ENCODE measurements at places on chromosomes 5 and 9. TPM values are rescaled to one million over a fixed set of nuclear protein-coding genes. Genes with fewer than 3 reads are reported as not detected.

GRCh38 chr9:134066526-134066912 is 1.3 kb downstream of the BRD3 start:
- peaks cover 11% of the 10 kb centered on the region for H3K27me3 ChIP-seq
- H3K36me3 ChIP-seq = no peaks in the 10 kb centered on the region
- H3K4me3 ChIP-seq = peak overlapping the region; percentile 71
- DNase-seq = no peak
- peak overlapping the region; percentile 79 for H3K27ac ChIP-seq
- peaks cover 55% of the 10 kb centered on the region for H3K4me1 ChIP-seq

Gene PPP3R2
- total RNA-seq = not detected

Gene UGT3A2
- not detected for total RNA-seq

DNA sequence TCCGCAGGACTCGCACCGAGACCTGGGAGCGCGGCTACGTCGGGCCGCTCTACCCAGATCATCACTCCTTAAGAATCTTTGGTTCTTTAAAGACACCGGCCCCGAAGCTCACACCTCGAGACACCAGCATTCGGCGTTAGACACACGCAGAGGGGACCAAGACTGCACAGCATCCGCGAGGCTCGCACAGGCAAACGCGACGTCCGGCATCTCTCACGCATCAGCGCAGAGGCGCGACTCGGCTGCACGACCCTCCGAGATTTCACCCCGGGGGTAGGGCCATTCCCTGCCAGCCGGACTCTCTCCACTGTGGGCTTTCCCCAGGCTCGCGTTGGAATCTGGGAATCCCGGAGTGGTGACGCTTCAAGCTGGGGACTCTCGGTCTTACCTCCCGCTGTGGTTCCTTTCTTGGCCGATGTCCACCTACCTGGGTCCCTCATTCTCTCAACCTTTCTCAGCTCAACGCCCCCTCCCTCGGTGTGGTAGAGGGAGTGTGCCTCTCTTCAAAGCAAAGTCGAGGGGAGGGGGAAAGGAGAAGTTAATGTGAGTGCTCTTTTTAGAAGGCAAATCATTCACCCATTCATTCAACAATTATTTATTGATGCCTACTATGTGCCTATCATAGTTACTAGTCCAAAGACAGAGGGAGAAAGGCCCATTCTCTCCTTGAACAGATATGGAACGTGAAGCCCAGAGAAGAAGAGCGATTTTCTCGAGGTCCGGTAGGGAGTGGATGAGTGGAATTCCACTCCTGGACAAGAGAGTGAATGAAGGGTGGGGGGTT is 1.3 kb upstream of the HAND1 start:
- no peak for DNase-seq
- H3K27me3 ChIP-seq = peaks cover 100% of the 10 kb centered on the region
- H3K36me3 ChIP-seq = no peaks in the 10 kb centered on the region
- H3K4me3 ChIP-seq = no peak overlapping the region

Gene ZNG1E
- 41.3 TPM for total RNA-seq

- no peaks in the 10 kb centered on the region for H3K27me3 ChIP-seq
- no peak for DNase-seq
- no peaks in the 10 kb centered on the region for H3K4me1 ChIP-seq
- H3K4me3 ChIP-seq = no peak overlapping the region
- H3K27ac ChIP-seq = no peak overlapping the region
Measured at GRCh38 chr5:2454876-2455275, 296.6 kb downstream of the IRX2 start.

DNA sequence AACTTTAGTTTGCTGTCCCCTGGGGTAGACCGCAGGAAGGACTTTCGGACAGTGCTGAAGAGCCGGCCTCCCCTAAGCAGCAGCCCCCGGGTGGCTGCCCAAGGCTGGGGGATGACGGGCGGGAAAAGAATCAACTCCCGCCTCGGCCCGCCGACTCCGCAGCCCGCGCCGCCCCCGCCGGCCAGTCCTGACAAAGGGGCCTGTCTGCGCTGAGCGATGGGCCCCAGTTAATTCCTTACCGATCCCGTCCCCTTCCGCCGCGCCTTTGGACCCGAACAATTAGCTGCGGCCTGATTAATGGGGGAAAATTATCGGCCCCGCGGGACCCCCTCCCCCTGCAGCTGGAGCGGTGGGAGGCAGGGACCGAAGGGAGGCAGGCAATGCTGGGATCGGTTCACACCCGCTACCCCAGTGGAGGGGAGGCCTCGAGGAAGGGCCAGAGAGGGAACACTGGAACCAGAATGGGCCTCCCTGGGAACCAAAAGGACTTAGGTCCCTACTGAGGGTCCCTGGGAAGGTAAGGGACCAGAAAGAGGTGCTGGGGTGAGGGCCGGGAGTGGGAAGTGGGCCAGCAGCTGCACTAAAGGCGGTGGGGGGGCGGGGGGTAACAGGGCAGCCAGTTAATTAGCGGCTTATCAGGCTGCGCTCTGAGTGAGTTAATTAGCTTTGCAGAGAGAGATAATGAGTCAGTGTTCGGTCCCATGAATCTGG is 4.2 kb downstream of the ARID3C start:
- DNase-seq = no peak
- H3K4me3 ChIP-seq = no peak overlapping the region
- peaks cover 24% of the 10 kb centered on the region for H3K4me1 ChIP-seq
- H3K27ac ChIP-seq = no peak overlapping the region
- H3K36me3 ChIP-seq = no peaks in the 10 kb centered on the region
- peaks cover 80% of the 10 kb centered on the region for H3K27me3 ChIP-seq

DNA sequence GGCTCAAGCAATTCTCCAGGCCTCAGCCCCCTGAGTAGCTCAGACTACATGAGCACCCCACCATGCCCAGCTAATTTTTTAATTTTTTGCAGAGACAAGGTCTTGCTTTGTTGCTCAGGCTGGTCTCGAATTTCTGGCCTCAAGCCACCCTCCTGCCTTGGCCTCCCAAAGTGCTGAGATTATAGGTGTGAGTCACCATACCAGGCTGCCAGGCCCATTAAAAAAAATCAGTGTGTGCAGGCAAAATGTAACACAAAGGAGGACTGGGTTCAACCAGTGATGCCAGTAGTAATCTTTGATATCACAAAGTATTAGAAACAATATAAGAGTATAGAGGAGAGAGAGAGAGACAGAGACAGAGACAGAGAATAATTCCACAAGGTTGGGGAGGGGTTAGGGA is 322.7 kb downstream of the MSX2 start:
- H3K27ac ChIP-seq = no peak overlapping the region
- H3K4me1 ChIP-seq = no peaks in the 10 kb centered on the region
- no peaks in the 10 kb centered on the region for H3K36me3 ChIP-seq
- H3K27me3 ChIP-seq = no peaks in the 10 kb centered on the region

- H3K36me3 ChIP-seq = no peaks in the 10 kb centered on the region
- H3K27me3 ChIP-seq = no peaks in the 10 kb centered on the region
- no peak for DNase-seq
- no peak overlapping the region for H3K4me3 ChIP-seq
Measured at GRCh38 chr5:10913841-10914240, 152.8 kb upstream of the DAP start.

Gene LAMC3
- total RNA-seq = 26.4 TPM

GRCh38 chr9:109297899-109298298 is 23.0 kb downstream of the EPB41L4B start:
- no peak overlapping the region for H3K27ac ChIP-seq
- H3K36me3 ChIP-seq = no peaks in the 10 kb centered on the region
- no peak for DNase-seq
- H3K27me3 ChIP-seq = no peaks in the 10 kb centered on the region
- H3K4me3 ChIP-seq = no peak overlapping the region
- no peaks in the 10 kb centered on the region for H3K4me1 ChIP-seq

DNA sequence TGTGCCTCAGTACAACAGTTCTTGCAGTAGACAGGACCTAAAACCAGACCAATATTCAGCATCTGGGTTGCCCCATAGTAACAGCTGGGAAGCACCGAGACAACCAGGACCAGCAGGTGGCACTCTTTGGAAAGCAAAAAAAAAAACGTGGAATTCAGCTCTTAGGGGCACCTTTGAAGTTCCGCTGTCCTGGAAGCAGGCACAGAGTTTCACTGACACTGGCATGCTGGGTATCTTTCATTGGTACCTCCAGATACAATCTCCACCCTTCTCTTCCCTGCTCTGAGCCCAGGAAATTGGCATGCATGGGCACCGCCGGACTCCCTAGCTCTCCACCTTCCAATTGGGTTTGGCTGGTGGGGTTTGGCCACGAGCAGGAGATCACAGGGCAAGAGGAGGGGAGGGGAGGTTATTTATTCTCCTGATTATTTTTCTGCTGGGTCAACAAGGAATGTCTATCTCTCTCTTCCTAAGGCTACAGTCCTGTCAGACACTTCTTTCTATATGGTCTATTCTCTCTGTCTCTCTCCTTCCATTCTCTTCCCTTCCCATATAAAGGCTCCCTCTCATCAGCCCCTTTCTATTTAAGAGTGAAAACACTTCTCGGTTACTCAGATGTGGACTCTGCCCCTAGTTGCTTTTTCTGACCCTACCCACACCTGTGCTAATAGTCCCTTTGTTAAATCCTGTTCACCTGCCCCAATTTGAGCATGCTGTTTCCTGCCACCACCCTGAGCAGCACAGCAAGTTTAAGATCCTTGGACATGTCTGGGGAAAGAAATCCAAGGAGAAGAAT is 1.9 kb upstream of the IDNK start:
- H3K36me3 ChIP-seq = no peaks in the 10 kb centered on the region
- no peaks in the 10 kb centered on the region for H3K27me3 ChIP-seq
- no peak for DNase-seq
- H3K4me1 ChIP-seq = peaks cover 12% of the 10 kb centered on the region

Gene RASEF
- 11.5 TPM for total RNA-seq

GRCh38 chr5:13643196-13643595 is 301.3 kb downstream of the DNAH5 start:
- no peaks in the 10 kb centered on the region for H3K27me3 ChIP-seq
- H3K4me1 ChIP-seq = no peaks in the 10 kb centered on the region
- H3K27ac ChIP-seq = no peak overlapping the region
- DNase-seq = no peak
- H3K36me3 ChIP-seq = no peaks in the 10 kb centered on the region

- no peaks in the 10 kb centered on the region for H3K27me3 ChIP-seq
- H3K4me1 ChIP-seq = no peaks in the 10 kb centered on the region
- no peak for DNase-seq
- no peaks in the 10 kb centered on the region for H3K36me3 ChIP-seq
- no peak overlapping the region for H3K4me3 ChIP-seq
- no peak overlapping the region for H3K27ac ChIP-seq
Measured at GRCh38 chr9:73880101-73880500, 617.0 kb upstream of the RORB start.

DNA sequence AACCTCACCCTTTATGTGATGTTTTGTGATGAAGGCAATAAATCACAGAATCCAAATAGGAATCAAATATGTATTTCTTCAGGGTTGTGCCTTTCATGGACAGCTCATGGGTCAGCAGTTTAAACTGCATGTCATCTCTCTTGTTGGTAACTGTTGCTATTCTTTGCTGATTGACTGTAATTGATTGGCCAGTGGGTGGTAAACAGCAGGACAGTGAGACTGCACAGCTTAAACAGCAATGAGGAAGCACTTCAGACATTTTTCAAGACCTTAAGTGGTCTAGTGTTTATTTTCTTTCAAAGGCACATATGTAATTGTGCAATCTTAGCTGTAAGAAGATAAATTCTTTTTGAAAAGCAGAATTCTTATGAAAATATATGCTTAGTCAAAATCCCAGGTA is 260.5 kb downstream of the COX7C start:
- no peak for DNase-seq
- no peaks in the 10 kb centered on the region for H3K4me1 ChIP-seq
- H3K27me3 ChIP-seq = no peaks in the 10 kb centered on the region
- no peak overlapping the region for H3K27ac ChIP-seq
- H3K4me3 ChIP-seq = no peak overlapping the region

GRCh38 chr9:101737165-101737704 is 1.2 kb downstream of the GRIN3A start:
- no peaks in the 10 kb centered on the region for H3K36me3 ChIP-seq
- H3K4me1 ChIP-seq = peaks cover 14% of the 10 kb centered on the region
- H3K27ac ChIP-seq = no peak overlapping the region
- H3K4me3 ChIP-seq = no peak overlapping the region
- peak; percentile 29 for DNase-seq

GRCh38 chr9:95107976-95108375 is 209.5 kb downstream of the FANCC start:
- peak; percentile 22 for DNase-seq
- no peak overlapping the region for H3K4me3 ChIP-seq
- no peaks in the 10 kb centered on the region for H3K27me3 ChIP-seq

Gene AK8
- total RNA-seq = 6.1 TPM

- no peak overlapping the region for H3K4me3 ChIP-seq
- no peak for DNase-seq
- no peaks in the 10 kb centered on the region for H3K27me3 ChIP-seq
Measured at GRCh38 chr9:24464319-24464951, 81.3 kb downstream of the IZUMO3 start.

DNA sequence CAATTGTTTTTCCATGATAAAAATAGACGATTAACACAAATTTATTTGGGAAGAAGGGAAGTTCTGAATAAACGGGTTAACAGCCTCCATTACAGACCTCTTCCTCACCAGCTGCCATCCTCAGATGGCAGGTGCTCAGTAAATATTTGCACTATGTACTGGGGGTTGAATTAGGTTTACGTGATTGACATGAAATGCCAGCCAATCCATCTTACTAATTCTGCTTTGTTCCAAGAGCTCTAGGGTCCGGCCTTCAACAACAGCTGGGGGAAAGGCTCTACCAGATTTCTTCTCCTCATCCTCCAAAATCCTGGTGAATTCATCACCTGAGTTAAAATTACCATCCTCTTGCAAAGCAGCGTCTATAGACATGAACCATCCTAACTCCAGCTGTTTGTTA is 104.6 kb downstream of the MTX3 start:
- DNase-seq = no peak
- H3K27me3 ChIP-seq = no peaks in the 10 kb centered on the region
- H3K27ac ChIP-seq = no peak overlapping the region
- H3K4me1 ChIP-seq = no peaks in the 10 kb centered on the region
- H3K36me3 ChIP-seq = no peaks in the 10 kb centered on the region

DNA sequence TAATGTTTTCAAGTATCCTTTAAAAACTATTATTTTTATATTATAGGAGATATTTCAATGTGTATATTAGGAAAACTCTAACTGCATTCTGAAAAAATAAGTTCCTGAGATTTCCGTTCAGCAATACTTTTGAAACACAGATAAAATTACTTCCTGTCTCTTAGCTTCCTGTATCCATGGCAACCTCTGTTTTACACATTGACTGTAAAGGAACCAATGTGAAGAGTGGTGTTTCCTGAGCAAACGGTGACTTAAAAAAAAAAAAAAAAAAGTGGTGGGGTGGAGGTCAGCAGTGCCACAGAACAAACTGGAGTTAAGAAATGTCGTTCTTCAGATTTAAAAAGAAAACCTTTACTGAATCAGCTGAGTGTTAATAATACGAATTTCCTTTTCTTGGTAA is at the start of gene LRRC70:
Gene LRRC70, plus strand, starts transcription at position 280 of the 400 bp plus-strand sequence. CDS start 620 bp downstream, outside the sequence.
- H3K27ac ChIP-seq = peak within 1 kb of the TSS; percentile 4
- no peaks in the 10 kb centered on the region for H3K27me3 ChIP-seq
- peak within 1 kb of the TSS; percentile 20 for H3K4me3 ChIP-seq
- no peaks in the 10 kb centered on the region for H3K4me1 ChIP-seq
- no peaks in the 10 kb centered on the region for H3K36me3 ChIP-seq
- DNase-seq = no peak

Gene CYSRT1
- total RNA-seq = 0.59 TPM

Data from lower lobe of right lung (tissue), 2 donors.